Daoy (cell line): ENCODE measurements at places on chromosomes 13 and 19.

DNA sequence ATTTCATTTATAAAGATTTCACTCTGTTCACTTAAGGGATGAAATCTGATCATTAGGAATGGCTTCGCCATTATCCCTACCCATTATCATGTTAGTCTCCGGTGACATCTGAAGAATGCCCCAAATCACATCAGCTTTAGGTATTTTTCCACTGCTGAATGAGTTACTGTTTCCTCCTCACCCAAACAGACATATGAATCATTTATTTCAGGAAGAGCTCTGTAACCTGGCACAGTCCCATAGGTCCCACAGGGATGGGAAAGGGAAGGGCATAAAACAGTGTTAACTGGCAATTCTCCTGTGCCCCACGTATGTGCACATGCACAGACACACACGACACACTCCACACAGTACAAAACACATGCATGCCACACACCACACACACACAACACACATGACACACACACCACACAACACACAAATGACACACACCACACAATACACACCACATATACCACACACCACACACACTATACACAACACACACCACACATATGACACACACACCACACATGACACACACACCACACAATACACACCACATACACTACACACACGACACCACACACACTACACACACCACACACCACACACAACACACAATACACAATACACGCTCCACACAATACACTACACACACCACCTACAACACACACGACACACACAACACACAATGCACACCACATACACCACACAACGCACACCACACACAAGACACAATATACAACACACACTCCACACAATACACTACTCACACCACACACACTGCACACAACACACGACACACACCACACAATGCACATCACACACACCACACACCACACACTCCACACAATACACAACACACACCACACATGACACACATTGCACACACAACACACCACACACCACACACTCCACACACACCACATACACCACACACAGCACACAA lies 15.4 kb downstream of the TMEM255B start:
- DNase-seq: peak; percentile 52

- peak; percentile 62 for DNase-seq
Observed at GRCh38 chr19:14425696-14426138, 6.6 kb upstream of the DDX39A start.

DNA sequence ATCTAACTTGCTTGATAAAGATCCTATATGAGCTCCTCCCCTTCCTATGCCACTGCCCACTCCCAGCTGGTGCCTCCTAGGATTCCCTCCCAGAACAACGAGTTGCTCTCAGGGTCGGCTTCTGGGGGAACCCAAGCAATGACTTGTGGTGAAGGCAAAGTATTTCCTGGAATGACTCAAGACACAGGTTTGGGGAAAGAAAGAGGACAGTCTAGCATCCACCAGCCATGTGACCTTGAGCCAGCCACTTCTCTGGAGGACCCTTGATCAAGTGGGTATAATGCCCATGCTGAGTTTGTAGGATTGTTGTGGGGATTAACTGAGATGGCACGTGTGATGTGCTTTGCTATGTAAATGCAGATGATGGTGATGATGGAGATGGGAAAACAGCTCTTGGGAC lies 33.0 kb downstream of the MBD3L2B start:
- DNase-seq: no peak

DNA sequence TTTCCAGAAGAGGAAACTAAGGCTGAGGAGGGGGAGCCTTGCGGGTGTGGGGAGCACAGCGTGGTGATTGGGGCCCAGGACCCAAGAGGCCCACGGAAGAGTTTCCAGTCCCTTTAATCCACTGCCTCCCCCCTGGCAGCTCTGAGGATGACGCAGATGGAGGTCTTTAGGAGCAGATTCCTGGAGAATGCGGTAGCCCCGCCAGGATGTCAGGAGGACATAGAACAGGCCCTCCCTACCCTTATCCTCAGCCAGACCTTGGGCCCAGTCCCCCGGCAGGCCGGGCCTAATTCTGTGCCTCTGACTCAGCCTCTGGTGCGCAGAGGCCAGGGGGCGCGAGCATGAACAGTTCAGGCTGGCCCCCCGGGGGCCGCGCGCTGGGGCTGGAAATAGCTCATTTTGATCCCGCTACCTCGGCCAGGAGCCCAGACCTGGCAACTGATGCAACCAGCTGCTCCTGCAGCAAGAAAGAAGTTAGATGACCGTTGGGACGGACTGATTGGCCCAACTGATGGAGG lies 461 bp upstream of the HSPB6 start:
- DNase-seq: peak; percentile 85

GRCh38 chr13:92513672-92514071 lies 712.9 kb upstream of the GPC6 start:
- DNase-seq: no peak

- no peak for DNase-seq
Observed at GRCh38 chr19:13838435-13839129, 38.4 kb upstream of the NANOS3 start.

GRCh38 chr19:33660410-33661124 lies 38.8 kb downstream of the CHST8 start:
- DNase-seq: peak; percentile 47

DNA sequence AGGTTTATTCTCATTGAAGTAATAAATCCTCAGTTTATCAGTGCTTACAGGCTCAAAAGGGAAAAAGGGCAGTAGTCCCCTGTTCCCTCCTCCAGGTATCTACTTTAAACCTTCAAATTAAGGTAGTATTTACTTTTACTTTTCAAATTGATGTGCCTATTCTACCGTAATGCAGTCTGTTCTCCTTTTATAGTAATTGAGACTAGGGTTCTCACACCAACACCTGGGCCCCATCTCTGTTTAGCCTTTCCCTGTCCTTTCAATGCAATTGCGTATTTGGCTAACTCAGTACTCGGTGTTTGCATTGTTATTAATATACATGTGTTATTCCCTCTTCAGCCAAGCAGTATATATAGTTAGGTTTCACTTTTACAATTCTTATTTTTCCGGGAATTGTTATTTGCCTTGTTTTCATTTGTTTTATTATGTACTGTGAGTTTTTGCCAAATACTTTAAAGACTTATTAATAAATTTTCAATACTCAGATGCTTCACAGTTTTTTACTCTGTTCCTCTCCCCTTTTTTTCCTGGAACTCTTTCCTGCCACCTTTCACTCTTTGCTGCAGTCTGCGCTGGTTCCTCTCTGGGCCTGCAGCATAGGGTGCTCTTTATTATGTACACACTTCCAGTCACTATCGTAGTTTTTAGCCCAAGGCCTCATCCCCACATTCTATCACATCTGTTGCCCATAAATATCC lies 30.3 kb downstream of the USPL1 start:
- no peak for DNase-seq

- no peak for DNase-seq
Observed at GRCh38 chr13:85729296-85729695, 69.9 kb downstream of the SLITRK6 start.

DNA sequence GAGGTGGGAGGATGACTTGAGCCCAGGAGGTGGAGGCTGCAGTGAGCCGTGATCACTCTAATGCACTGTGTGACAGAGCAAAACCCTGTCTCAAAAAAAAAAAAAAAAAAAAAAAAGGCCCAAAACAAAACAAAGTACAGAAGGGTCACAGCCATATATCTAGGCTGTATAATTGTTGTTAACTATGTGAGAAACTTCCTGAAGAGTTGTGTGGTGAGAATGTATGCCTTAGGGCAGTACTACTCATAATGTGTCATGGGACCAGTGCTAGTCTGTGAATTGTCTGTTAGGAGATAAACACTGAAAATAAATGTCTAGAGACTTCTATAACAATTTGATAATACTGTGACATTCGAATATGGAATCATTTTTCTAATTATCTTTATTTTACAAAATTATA lies 43.1 kb downstream of the PAN3 start:
- DNase-seq: peak; percentile 79

- peak; percentile 46 for DNase-seq
Observed at GRCh38 chr13:74287724-74288169, 153.5 kb upstream of the KLF12 start.

- DNase-seq: no peak
Observed at GRCh38 chr19:22052644-22053013, 345 bp downstream of the ZNF257 start.

DNA sequence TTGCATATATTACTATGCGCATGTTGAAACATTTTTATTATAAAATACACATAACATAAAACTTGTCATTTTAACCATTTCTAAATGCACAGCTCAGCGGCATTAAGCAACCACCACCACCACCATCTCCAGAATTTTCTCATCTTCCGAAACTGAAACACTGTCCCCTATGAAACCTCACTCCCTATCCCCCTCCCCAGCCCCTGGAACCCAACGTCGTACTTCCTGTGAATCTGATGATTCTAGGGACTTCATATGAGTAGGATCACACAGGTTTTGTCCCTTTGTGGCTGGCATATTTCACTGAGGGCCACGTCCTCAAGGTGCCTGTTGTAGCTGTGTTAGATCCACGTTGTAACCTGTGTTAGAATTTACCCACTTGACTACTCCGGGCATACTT lies 716 bp upstream of the MAP2K2 start:
- DNase-seq: no peak

DNA sequence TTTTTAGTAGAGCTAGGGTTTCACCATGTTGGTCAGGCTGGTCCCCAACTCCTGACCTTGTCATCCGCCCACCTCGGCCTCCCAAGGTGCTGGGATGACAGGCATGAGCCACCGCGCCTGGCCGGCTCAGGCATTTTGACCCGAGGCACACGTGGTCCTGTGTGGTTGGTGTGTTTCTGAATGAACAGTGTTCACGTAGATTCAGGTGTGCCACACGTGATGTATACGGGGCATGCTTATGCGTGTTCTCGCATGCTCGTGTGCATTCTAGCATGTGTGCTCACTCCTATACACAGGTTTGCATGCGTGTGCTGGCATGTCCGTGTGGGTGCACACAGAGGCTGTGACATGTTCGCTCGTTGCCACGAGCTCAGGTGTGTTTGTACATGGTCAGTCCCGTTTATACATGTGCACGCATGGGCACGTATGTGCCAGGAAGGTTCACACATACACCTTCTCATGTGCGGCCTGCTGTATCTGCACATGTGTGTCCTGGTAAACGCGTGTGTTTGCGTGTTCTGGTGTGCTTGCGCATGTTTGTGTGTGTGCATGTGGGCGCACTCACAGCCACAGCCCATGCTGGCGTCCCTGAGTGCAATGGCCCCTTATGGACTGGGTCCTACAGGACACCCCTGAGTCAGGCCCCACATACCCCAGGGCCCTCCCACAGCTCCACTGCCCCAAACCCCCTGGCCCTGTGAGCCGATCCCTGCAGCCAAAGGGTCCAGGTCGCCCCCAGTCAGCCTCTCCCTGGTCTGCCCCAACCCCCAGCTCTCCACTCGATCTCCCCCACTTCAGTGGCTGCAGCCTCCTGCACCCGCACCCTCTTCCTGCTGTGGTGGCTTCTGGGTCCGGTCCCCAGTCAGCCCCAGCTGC lies 20.6 kb upstream of the TCF3 start:
- DNase-seq: no peak

DNA sequence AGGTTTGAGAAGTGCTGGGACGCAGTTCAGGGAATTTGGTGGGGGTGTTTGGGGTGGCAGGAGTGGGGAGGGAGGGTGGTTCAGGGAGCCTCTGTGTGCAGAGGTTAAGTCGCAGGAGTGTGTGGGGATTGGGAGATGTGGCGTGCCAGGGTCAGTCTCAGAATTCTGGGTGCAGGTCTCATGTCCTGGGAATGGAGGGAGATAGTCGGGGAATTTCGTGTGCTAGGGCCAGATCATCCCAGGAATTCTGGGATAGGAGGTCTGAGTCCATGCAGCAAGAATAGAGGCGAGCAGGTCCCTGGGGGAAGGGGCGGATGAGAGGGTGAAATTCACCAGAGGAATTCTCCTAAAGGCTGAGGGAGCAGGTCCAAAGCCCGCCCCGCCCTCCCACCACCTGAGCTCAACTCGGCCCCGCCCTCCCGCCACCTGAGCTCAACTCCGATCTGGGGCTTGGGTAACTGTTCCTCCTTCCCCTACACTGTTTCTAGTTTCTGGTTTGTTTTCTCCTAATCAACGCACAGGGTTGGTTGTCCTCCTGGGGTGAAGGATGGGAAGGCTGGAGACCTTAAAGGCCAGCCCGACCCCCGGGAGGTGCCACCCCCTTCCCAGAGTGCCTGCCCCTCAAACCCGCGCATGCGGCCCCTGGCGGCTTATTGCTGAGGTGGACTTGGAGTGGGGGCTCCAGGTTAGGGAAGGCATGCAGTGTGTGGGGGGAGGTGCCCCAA lies 15.2 kb downstream of the KCNC3 start:
- no peak for DNase-seq

DNA sequence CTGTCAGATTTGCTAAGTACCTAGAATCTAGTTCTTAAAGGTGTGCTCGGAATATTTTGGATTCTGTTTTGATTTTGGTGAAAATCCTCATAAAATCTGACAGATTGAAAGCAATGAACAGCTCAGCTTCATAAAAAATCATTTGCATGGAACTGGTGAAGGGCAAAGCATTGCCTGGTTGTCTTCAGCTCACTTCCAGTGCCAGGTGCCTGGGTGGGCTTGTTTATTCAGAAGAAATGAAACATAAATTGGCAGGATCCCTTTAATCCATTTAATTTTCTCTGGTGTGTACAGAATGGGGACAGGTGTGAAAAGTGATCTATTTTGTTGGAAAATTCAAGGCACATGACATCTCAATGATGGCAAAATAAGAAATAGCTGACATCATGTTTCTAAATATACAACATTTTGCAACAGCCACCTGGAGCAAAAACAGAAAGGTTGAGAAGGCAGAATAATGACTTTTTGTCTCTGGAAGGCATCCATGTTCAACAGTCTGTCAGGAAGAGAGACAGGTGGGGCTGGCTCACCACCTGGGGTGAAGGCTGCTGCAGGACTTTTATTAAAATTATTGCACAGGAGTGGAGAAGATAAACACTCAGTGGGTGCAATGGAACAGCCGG lies 52.2 kb downstream of the RFC3 start:
- DNase-seq: no peak

GRCh38 chr13:26979334-26979733 lies 192.3 kb downstream of the USP12 start:
- DNase-seq: no peak

DNA sequence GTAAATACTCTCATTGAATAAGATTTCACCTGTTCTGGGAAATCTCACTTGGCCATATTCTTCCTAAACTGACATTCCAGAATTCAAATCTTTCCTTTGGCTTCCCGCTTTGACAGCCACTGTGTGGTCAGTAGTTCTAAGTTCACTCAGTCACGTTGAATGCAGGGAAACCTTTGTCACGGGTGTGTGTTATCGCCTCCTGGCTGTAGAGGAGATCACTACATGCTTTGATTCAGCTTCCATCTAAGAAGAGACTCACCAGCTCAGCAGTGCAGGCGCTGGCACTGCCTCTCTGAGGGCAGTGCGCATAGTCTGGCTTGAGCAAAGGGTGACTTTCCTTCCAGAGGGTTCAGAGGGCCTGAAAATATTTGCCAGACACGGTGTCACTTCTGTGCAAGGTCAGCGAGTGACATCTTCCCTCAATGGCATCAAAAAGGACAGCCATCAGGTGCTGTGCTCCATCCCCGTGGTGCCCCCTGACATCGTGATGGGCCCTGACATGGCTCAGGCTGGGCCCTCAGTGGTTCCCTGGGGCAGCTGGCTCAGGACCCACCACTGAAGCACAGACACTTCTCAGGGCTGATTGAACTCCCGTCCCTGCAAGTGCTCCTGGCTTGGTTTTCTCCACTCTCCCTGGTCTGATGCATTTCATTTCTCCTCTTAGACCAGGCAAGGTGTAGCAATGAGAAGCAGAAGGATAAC lies 635.4 kb upstream of the ARGLU1 start:
- DNase-seq: peak; percentile 34

GRCh38 chr13:40452038-40452666 lies 214.3 kb downstream of the FOXO1 start:
- no peak for DNase-seq

- no peak for DNase-seq
Observed at GRCh38 chr13:91632086-91632485, 233.7 kb downstream of the GPC5 start.

- DNase-seq: no peak
Observed at GRCh38 chr13:73922493-73923393, 211.5 kb downstream of the KLF12 start.
